ENCODE measurements at places on chromosomes 7 and 10.
A peak's percentile ranks its signal among the peaks of the same experiment; 100 is the strongest.

GRCh38 chr10:88071879-88072278 is 208.5 kb downstream of the PTEN start:
- DNase-seq = no peak

DNA sequence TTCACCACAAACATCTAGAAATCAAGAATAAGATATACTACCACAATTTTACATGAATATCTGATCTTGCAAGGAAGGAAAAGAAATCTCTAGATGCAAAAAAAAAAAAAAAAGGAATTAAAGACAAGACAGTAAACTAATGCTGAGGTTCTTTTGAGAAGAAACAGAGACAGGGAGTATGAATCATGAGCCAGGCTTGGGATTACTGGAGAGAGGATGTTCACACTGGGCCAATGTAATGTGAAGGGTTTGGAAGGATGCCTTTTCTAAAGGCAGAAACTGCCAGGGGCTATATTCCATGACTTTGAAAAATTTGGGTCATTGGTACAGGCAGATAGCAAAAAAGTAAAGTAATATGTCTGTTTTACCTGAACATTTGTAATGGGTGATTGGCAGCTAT is 573.0 kb upstream of the IGFBP3 start:
- peak; percentile 49 for DNase-seq

DNA sequence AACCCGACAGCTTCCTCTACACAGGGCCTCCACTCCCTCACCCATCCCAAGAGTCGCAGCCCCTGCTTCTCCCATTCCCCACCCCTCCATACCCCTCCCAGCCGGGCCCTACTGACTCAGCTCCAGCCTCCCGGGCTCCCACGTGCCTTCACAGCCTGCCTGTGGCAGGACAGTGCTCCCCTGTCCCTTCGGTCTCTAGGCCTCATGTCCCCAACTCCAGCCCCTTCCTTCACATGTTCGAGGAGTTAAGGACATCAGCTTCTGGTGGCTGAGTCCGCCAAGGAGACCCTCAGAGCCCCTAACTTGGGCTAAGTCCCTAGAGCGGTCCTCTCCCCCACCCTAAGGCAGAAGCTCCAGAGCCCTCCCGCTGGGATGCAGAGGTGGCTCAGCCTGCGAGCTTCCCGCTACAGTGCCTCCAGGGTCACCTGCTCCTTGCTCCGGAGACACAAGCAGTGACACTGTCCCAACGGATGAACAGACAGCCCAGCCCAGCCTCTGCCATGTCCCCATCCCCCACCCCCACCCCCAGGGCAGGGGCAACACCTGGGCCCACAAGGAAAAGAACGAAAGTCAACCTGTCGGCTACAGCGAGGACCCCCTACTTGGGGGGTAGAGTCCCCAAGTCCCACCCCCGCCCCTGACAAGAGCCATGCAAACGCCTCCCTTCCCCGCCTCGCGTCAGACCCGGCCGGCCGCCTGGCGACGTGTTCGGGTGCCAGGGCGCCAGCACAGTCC is 716 bp downstream of the SMARCD3 start:
- DNase-seq = no peak

GRCh38 chr7:101595246-101595645 is 33.9 kb downstream of the MYL10 start:
- no peak for DNase-seq

DNA sequence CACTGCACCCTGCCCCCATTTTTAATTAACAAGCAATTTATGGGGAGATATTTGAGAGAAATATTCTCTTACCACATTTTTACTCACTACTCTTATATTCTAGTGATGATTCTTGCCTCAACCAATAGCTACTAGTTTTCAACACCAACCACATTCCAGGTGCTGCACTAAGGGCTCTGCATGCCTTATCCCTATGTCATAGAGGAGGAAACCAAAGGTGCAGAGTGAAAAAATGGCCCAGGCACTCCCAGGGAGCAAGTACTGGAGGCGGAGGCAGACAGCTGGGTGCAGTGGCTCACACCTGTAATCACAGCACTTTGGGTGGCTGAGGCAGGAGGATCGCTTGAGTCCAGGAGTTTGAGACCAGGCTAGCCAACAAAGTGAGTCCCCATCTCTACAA is 35.5 kb upstream of the TPST1 start:
- no peak for DNase-seq

- DNase-seq = no peak
Observed at GRCh38 chr10:70918851-70919530, 30.6 kb upstream of the PCBD1 start.

Data from iris pigment epithelial cell (primary cell).